ENCODE measurements at places on chromosomes 4 and X. TPM values are rescaled to one million over a fixed set of nuclear protein-coding genes. Genes with fewer than 3 reads are reported as not detected.

The SOD3 gene
- not detected for total RNA-seq

The KLHL4 gene
- 6.3 TPM for total RNA-seq

The CENPVL1 gene
- total RNA-seq: not detected

The UGT8 gene
- total RNA-seq: 0.14 TPM

The AFM gene
- total RNA-seq: not detected

The CHIC2 gene
- total RNA-seq: 9.7 TPM

The FAM53A gene
- total RNA-seq: 1.00 TPM

The SLC9B1 gene
- total RNA-seq: not detected

The CYTL1 gene
- total RNA-seq: not detected

The NEXMIF gene
- 0.01 TPM for total RNA-seq

The EDNRA gene
- total RNA-seq: 0.21 TPM

The CCDC158 gene
- total RNA-seq: not detected

The MSN gene
- 294 TPM for total RNA-seq

The MTNR1A gene
- total RNA-seq: 0.50 TPM

The CT45A3 gene
- 0.29 TPM for total RNA-seq
